ENCODE measurements at places on chromosomes 1 and 21.
A peak's percentile ranks its signal among the peaks of the same experiment; 100 is the strongest.

DNA sequence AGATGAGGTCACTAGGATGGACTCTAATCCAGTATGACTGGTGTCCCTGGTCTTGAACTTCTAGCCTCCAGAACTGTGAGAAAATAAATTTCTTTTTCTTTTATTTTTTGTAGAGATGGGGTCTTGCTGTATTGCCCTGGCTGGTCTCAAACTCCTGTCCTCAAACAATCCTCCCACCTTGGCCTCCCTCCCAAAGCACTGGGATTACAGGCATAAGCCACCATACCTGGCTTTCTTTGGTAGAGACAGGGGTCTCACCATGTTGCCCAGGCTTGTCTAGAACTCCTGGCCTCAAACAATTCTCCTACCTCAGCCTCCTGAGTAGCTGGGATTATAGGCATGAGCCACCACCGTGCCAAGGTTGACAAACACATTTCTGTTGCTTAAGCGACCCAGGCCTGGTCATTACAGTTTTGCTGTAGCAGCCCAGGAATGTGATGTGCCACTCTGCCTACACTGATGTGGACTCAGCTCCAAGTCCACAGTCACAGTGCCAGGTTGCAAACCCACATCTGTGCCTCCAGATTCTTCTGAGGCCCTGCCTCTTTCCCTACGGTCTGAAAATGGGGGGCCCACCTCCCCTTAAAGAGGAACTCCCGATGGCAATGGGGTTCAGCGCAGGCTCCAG, 15.9 kb downstream of the PYCR2 start:
- DNase-seq: no peak

DNA sequence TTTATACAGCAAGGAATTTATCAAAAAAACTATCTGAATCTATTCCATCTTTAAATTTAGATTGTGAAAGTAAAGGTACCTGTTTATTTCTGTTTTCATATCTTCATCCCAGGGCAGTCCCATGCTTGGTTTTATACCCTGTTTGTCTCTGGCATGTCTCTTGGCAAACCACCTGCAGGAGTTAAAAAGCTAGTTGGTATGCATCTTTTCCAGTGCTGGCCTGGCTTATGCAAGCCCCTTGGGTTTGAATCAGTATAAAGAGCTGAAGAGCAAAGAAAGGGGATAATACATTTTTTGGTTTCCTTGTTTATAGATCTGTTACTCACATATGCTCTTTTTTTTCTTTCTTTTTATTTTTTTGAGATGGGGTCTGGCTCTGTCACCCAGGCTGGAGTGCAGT, 37.8 kb downstream of the LRRC8C start:
- DNase-seq: no peak

- DNase-seq: no peak
These were observed 21.7 kb downstream of the CRYAA start for GRCh38 chr21:43190544-43190943.

GRCh38 chr1:24790490-24790889, 45.2 kb downstream of the CLIC4 start:
- no peak for DNase-seq

GRCh38 chr1:159959451-159959850, 5.4 kb upstream of the SLAMF9 start:
- DNase-seq: peak; percentile 10

DNA sequence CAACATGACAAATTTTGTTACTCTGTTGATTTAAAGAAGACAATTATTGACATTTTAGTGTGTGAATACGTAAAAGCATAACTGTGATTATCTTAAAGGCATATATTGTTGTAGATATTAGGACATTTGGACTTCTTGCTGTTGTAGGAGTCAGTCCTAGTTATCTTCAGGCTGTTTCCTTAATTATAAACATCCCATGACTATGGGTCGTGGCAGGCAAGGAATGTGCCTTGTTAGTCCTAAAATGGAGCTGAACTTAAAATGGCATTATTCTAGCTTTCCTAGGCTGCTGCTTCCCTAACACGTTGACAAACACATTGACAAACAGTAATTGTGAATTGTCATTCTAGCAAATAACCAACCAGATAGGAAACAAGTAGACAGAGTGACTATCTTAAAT, 4.4 kb upstream of the MPZL1 start:
- peak; percentile 11 for DNase-seq

- DNase-seq: no peak
These were observed 187.8 kb upstream of the PTBP2 start for GRCh38 chr1:96533820-96534219.

GRCh38 chr1:3084154-3084553, 15.2 kb downstream of the PRDM16 start:
- no peak for DNase-seq

GRCh38 chr1:51569284-51570062, 47.4 kb upstream of the OSBPL9 start:
- DNase-seq: peak; percentile 60

- peak; percentile 31 for DNase-seq
These were observed 36.1 kb upstream of the ST6GALNAC3 start for GRCh38 chr1:76038287-76039004.

GRCh38 chr1:204672482-204673121, 12.9 kb downstream of the LRRN2 start:
- DNase-seq: no peak

DNA sequence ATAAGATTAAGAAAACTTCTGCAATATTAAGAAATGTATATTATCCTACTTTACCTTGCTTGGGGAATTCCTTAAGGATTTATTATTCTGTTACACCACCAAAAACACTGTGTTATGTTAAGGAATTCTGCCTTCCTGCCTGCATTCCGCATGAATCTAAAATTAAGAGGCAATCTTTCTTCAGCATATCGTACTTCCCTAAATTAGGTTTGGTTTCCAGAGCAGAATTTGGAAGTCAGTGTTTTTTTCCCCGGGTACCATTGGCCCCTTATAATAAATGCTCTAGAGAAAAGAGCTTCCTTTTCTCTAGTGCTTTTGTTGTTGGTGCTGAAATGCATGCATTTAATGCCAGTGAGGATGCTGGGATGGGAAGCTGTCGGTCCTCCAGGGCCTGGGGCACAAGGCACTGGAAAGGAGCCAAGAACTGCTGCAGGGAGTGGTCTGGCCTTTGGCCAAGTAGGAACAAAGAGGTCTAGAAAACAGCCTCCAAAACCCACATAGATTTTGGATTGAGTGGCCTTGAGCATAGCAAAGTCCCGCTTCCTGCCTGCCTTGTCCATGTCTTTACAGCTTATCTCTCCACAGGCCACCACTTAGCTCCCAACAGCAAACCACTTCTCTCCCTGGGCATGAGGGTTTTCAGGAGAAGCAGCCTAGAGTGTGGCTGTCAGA, 69.9 kb downstream of the RRAGC start:
- no peak for DNase-seq

- no peak for DNase-seq
These were observed 77.9 kb downstream of the TCP10L start for GRCh38 chr21:32507342-32507919.

DNA sequence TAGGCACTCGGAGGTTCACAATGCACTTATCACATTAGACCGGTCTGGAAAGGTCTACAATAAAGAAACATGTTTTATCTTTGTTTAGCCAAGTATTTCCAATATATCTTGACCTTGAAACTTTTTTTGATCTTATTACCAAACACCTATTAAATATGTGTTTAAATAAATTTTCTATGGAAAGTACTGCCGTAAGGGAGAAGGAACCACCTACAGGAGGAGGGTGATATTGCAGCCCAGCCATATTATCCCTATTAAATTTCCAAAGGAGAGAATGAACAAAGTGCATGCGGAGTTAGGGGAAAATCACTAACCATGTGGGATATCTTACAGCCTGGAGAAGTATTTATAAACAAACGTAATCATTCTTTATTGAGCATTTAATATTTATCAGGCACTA, 14.5 kb downstream of the BRINP2 start:
- peak; percentile 27 for DNase-seq

DNA sequence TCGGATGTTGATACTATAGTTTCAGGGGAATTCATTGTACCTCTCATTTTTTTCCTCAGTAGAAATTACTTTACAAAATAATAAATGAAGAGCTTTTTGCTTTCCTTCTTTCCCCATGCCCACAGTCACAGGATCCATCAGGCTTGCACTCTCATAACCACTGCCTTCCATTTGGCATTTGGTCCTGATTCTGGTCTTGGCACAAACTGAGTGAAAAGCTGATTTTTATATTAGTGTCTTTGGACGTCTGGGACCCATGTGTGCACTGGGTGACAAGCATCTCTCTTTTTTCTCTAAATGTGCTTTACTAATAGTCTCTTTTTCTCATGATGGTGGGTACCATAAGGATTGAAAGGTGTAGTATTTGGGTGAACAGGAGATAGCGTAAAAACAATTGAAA, 2.8 kb downstream of the ELAVL4 start:
- no peak for DNase-seq

DNA sequence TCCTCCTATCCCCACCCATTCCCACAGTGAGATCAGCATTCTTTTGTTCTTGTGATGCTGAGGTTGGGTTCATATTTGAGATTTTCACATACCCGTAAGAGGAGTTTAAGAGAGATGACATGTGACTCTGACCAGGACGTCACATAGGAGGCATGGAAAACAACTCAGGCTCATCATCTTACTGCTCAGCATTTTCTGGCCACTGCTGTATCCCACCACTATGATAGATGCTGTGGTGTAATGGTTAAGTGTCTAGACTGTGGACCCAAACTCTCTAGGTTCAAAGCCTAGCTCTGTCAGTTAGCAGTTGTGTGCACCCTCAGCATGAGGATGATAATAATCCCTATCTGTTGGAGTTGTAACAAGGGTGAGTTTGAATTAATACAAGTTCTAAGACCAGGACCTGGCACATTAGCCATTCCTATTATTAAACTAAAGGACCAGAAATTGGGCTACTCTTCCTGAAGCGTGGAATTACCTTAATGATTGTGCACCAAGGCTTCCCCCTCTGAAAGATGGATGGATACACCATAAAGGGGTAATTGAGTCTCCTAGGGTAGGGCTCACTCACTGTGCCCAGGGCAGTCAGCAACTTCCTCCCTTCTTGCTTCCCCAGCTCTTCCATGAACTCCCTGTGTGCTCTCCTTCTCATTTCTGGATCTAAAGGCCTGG, 40.9 kb downstream of the LGR6 start:
- no peak for DNase-seq

- DNase-seq: no peak
These were observed 35.8 kb downstream of the IVNS1ABP start for GRCh38 chr1:185281245-185281644.

- no peak for DNase-seq
These were observed 115.1 kb upstream of the CXADR start for GRCh38 chr21:17397703-17398102.

DNA sequence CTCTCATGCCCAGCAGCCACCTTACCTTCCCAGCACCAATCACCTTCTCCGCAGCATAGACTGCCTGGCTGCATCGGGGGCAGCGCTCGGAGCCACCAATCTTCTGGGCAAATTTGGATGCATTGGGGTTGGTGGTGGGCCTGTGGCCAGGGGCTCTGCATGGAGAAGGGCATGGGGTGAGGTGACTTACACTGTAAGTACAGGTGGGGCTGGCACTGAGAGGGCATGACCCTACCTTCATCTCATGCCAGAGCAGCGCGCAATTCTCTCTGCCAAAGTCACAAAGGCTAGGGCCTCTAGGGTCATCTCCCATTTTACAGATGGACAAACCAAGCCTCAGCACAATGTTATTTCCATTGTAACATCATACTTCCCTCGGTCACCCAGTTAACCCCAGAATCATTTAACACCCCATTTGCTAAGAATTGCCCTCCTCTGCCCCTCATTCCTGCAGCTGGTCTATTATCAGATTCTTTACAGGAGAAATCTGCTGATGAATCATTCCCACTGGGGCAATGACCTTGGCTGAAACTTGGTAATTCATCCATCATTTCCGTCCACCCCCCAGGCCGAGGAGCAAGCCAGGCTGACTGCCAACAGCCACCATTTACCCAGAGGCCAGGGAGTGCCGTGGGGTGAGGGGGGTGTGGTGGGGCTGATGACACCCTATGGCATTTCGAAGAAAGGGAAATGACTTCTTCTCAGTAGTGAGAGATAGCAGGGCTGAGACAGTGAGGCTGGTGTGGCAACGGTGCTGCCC, 17.9 kb downstream of the CSRP1 start:
- DNase-seq: peak; percentile 95

DNA sequence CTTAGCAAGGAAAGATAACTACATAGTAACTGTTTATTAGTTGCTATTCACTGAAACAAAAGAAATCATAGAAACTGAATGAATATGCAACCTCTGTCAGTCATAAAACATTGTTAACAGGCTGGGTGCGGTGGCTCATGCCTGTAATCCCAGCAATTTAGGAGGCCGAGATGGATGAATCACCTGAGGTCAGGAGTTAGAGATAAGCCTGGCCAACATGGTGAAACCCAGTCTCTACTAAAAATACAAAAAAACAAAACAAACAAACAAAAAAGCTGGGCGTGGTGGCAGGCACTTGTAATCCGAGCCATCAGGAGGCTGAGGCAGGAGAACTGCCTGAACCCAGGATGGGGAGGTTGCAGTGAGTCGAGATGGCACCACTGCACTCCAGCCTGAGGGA, 44.1 kb downstream of the CRB1 start:
- no peak for DNase-seq

- DNase-seq: no peak
These were observed 119.8 kb downstream of the CYYR1 start for GRCh38 chr21:26453267-26453666.

GRCh38 chr1:18922848-18923755, 20.7 kb upstream of the ALDH4A1 start:
- DNase-seq: no peak

DNA sequence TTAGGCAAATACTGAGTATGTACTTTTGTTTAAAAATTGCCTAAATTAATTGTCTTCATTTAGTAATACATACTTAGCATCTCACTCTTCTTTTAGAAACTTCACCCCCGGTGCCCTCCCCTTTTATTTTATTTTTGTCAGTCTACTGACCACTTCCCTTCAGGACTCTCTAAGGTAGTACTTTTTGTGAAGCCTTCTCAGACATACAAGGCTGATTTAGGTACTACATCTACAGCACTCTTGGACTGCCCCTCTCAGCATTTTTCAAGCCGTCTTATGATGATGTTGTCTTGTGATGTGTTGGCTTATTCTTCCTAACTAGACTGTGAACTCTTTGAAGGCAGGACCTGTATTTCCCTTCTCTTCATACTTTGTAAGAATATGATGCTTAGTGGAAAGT, 24.7 kb downstream of the RPS6KC1 start:
- DNase-seq: no peak

DNA sequence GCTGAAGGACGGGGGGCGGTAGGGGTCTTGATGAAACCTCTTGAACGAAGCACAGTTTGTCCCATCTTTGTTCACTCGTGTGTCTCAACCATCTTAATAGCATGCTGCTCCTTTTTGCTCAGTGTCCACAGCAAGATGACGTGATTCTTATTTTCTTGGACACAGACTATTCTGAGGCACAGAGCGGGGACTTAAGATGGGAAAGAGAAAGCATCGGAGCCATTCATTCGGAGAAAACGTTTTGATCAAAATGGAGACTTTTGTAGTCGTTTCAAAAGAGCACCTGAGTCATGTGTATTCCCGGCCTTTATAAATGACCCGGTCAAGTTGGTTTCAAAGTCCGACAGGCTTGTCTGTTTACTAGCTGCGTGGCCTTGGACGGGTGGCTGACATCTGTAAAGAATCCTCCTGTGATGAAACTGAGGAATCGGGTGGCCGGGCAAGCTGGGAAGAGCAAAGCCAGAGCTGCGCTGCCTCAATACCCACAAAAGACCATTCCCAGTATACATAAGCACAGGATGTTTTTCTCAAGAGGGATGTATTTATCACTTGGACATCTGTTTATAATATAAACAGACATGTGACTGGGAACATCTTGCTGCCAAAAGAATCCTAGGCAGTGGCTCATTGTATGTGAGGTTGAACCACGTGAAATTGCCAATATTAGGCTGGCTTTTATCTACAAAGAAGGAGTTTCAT, 18.5 kb downstream of the ETS2 start:
- no peak for DNase-seq

GRCh38 chr1:169491845-169492281, 6.1 kb upstream of the SLC19A2 start:
- DNase-seq: no peak

GRCh38 chr1:201183753-201184152, 6.9 kb upstream of the IGFN1 start:
- no peak for DNase-seq

Measured in fibroblast of pulmonary artery (primary cell).